ENCODE measurements at places on chromosomes 7 and 10.

- no peak for DNase-seq
Observed at GRCh38 chr7:124918662-124919061, 11.0 kb downstream of the POT1 start.

DNA sequence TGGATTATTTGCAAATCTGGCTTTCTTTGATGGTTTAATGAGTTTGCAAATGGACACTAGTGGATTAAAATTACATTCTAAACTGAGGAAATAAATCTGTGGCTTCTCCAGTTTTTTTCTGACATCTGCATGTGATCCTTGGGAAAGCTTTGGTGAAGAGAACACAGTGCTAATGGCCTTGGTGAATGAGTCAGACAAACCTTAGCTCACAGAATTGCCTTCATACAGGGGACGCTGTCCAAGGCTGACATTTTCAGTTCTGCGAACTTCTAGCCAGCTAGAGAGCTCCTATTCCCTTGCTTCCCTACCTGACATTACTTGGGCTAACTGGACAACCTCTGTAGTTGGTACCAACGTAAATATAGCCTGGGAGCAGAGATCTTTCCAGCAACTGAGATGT is 21.2 kb downstream of the BMPER start:
- no peak for DNase-seq

DNA sequence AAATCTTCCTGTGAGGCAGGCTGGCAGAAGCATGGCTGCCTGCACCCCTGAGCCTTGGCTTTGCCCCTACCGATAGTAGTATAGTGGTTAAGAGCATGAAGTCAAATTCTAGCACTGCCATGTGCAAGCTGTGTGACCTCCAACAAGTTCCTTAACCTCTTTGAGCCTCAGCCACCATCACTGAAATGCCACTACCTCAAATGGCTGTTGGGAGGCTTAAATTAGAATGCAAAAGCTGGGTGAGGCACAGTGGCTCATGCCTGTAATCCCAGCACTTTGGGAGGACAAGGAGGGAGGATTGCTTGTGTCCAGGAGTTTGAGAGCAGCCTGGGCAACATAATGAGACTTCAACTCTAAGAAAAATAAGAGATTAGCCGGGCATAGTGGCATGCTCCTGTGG is 8.4 kb downstream of the SFRP5 start:
- no peak for DNase-seq

- DNase-seq, result no peak
Observed at GRCh38 chr7:102841290-102841689, 71.5 kb upstream of the LRRC17 start.

GRCh38 chr7:127930341-127931328 is 100.6 kb downstream of the LRRC4 start:
- DNase-seq, result no peak

DNA sequence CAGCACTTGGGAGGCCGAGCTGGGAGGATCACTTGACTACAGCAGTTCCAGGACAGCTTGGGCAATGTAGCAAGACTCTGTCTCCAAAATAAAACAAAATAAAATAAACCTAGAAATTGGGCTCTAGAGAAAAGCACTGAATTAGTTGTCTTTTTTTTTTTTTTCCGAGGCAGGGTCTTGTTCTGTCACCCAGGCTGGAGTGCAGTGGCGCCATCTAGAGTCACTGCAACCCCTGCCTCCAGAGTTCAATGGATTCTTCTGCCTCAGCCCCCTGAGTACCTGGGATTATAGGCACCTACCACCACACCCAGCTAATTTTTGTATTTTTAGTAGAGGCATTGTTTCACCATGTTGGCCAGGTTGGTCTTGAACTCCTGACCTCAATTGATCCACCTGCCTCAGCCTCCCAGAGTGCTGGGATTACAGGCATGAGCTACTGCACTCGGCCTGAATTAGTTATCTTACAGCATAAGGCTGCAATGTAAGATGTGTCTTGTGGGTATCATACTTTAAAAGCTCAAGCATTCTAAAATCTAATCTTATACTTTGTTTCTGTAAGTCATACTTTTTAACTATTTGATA is 12.8 kb downstream of the MEIG1 start:
- DNase-seq, result no peak

- DNase-seq, result no peak
Observed at GRCh38 chr10:103186128-103186527, 6.9 kb downstream of the NT5C2 start.

- no peak for DNase-seq
Observed at GRCh38 chr10:66822801-66823200, 103.0 kb upstream of the LRRTM3 start.

DNA sequence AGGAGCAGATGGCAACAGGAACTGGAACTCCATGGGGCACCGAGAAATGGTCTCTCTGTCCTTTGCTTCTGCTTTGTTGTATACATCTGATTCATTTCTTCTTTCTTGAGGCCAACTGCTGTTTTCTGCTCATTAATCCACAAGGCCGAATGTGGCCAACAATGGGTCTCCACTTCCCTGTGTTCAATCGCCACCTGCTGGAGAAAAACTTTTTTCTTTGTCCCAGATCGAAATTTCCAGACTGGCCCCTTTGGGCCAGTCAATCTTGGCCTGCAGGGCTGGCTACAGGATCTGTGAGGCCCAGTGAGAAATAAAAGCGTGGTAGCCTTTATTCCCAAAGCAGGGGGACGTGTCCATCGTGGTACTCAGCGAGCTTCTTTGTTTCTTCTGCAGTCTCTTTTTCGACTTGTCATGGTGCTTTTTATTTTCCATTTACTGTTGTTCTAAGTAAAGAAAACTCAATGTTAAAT is 58.8 kb downstream of the PARP12 start:
- no peak for DNase-seq

GRCh38 chr7:149859876-149860275 is 13.9 kb upstream of the ATP6V0E2 start:
- DNase-seq, result no peak
